Stimulated activated CD8-positive, alpha-beta memory T cell treated with anti-CD3 and anti-CD28 coated beads, Interleukin-7, amount 100 ng/mL, for 1 hour (primary cell): ENCODE measurements at places on chromosomes 16 and 17.

- no peak for DNase-seq
These were observed 40.0 kb upstream of the ABCA10 start for GRCh38 chr17:69268543-69269014.

DNA sequence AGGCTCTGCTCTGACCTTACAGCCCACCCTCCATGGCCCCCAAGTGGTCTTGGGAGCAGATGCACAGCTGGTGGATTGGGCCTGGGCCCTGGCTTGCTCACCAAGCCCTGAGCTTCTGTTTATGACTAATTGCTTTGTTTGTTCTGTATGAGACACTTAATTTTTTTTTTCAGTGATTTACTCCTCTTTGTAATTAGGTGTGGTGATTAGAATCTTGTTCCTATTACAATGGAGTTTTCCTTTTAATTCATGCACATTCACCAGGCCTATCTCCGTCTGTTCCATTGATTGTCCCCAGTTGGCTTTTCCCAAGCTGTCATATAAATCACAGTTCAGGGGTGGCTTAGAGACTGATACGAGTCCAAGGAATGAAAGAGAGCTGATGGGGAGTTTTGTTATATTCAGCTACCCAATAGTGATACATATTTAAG lies 242.3 kb downstream of the CCDC182 start:
- no peak for DNase-seq

- no peak for DNase-seq
These were observed 24.4 kb upstream of the ABCC11 start for GRCh38 chr16:48271728-48272127.

- no peak for DNase-seq
These were observed 61.1 kb upstream of the MTMR4 start for GRCh38 chr17:58575511-58575910.

- DNase-seq: no peak
These were observed 23.7 kb downstream of the GPR142 start for GRCh38 chr17:74390680-74391653.

DNA sequence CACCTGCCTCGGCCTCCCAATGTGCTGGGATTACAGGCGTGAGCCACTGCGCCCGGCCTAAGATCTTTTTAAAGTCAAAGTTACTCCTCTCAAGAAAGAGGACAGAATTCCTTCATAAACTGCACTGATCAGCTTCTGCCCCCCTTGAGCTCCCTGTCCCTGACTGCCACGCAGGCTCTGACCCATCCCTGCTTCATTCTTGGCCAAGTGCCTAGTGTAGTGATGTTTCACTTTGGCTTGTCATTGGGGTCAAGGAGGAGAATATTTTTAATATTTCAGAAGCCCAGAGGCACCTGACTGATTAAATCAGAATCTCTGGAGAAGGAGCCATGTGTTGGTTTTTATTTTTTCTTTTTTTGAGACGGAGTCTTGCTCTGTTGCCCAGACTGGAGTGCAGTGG lies 9.1 kb downstream of the MRM1 start:
- no peak for DNase-seq

DNA sequence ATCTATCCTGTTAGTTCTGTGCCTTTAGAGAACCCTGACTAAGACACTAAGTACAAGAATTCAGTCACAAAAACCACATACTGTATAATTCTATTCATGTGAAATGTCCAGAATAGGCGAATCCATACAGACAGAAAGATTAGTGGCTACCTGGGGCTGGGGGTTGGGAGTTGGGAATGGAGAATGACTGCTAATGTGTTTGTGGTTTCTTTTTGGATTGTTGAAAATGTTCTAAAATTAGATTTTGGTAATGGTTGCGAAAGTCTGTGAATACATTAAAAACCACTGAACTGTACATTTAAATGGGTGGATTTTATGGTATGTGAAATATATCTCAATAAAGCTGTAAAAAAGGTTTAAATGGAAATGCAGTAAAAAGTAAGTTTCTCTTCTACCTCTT lies 80.4 kb upstream of the AKTIP start:
- DNase-seq: no peak

DNA sequence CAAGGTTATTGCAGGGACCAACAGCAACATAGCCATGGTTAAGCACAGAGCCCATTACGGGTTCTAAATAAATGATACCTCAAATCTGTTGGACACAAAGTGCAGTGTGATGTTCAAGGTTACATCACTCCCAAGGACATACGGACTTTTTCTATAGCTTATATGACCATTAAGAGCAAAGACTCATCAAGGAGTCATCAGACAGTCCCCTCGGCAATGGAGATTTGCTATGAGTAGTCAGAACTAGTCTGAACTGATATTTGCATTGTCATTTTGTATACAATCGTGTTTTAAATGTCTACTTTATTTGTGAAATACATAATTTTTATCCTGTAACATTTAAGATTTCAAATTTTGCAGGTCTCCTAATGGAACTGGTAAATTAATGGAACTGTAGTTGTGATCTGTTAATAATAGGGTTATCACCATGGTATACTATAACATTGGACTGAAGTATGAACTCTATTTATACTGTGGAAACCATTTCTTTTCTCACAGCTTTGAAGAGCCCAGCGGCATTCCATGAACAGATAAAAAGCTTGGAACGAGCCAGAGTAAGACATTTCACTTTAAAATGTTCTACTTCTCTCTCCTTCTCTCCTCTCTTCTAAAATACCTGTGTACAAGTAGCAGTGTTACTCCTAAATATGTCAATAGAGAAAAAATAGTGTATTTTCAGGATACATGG lies 140.9 kb downstream of the MRTFB start:
- no peak for DNase-seq
